Stimulated activated CD8-positive, alpha-beta memory T cell treated with anti-CD3 and anti-CD28 coated beads, Interleukin-4, amount 100 ng/mL, for 48 hours (primary cell): ENCODE measurements at places on chromosomes 3 and 15.

- DNase-seq, result no peak
Observed at GRCh38 chr3:108117241-108117775, 26.5 kb upstream of the CD47 start.

DNA sequence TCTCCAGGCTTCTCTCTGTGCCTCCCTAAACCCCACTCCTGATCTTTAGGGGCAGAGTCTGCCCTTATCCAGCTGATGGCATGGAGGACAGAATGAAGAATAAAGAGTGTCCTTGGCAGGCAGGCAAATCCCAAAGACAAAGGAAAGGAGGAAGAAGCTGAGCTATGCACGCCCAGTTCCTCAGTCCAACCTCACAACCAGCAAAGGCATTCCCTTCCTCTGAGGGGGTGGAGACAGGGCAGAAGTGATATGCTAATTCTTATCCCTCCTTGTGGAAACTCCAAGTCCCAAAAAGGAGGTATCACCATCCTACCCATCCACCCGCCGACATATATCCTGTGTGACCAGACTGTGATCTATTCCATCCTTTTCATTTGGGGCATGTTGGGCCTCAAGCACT is 10.5 kb upstream of the CCDC54 start:
- DNase-seq, result no peak

- DNase-seq, result no peak
Observed at GRCh38 chr3:135918600-135918999, 46.9 kb upstream of the PPP2R3A start.

DNA sequence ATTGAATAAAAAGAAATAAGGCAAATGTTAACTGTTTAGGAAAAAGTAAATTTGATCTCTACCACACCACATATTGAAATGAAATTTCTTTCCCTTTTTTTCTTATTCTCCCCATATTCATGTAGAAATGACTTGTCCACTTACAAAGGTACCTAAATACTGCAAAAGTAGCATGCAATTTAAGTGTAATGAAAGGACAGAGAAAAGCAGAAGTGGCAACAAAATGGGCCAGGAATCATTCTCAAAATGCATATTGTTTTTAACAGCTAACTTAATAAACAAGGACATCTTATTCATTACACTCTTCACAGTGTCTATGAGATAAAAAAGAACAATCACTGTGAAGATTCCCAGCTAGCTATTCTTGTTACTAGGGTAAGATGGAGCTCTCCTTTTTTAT is 40.6 kb upstream of the FGF7 start:
- DNase-seq, result no peak

DNA sequence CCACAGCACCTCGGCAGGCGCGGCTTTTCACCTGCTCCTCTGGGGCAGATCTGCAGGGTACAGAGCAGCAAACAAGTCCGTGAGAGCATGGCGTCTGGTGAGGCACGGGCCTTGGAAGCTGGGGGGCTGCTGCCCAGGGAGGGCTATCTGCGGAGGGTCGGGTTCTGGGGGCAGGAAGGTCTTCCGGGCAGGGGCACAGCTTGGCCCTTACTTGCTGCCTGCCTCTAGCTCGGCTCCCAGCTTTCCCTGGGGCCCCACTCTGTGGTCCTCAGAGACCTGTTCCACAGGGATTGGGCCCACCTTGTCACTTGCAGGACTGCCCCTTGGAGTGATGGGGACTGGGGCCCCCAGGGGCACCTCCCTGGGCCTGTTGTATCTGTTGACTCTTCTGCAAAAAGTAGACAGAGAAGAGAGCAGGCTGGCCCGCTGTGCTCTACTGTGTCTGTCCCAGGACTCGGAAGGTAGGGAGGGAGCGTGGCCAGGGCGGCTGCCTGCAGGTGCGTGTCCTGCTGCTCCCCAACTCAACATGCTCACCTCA is 84.1 kb downstream of the TBC1D2B start:
- no peak for DNase-seq

DNA sequence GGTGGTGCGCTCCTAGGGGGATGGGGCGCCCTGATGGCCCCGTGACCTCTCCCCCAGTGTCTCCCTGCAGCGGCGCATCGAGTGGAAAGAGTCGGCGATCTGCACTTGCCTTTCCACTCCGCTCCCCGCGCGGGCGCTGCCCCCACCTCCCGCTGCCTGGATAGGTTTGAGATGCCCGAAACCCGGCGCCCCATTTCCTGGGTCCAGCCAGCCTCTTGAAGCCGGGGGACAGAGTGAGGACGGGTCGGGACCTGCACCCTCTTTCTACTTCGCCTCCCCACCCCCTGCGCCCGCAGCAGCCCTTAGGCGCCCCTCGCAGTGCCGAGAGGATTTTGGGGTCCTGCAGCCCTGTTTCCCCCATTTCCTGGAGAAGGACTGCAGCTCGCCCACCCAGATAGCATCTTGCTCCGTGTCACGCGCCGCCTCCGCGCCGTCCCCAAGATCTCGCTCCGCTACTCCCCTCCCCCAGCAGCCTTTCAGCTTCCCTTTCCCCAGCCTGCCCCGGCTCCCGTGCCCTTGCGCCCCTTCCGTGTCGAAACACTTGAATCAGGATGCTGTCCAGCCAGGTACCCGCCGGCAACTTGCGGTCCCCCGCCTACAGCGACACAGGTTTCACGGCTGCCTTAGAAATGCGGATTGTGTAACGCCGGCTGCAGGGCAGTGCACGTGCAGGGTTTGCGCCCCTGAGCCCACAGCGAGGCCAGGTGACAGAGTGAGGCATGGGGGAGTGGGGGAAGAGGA is 519 bp downstream of the ABHD6 start:
- DNase-seq, result peak; percentile 71

DNA sequence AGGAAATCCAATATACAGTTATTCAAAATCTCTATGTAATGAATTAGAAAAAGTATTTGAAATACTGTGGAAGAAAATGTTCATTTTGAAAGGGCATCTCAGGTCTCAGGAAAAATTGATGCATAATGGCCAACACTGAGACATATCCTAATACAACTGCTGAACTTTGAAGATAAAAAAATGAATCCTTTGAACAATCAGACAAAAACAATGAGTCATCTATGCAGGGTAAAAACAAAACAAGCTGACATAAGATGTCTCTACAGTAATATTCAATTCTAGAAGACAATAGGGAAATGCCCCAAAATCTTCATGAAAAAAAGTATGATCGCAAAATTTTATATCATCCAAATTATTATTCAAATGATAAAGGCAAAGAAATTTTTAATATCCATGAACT is 34.0 kb upstream of the ZNF280D start:
- no peak for DNase-seq

DNA sequence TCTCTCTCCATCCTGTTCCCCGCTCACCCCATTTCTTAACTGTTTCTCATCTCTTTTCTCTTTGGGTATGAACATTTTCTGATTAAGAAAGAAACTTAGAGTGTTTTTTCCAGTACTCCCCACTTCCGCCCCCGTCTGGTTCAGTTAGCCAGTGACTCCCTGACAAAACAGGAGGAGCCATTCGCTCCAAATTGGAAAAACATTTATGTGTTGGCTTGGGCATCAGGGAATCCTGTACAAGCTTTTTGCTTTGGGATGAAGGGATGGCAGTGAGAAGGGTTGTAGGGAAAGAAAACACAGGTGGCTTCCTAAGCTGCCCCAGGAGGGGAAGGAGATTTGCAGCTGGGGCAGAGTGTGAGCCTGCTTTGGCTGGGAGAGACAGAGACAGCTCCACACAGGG is 47.0 kb downstream of the BOC start:
- DNase-seq, result no peak

DNA sequence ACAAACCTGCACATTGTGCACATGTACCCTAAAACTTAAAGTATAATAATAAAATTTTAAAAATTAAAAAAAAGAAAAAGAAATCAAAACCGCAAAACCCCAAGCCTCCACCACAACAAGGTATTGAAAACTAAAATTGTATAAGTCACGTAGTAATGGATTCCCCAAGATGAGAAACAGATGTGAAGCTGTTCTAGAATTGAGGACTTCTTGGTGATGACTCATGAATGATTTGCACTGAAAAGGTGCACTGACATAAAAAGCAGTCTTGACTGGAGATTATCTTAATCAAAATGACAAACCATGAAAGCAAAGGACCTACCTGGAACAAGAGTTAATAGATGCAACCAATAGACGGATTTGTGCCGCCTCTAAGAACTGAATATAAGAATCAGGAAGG is 225.8 kb downstream of the MYRIP start:
- no peak for DNase-seq

GRCh38 chr15:88894819-88895767 is at the start of gene HAPLN3:
Gene HAPLN3 (minus strand): TSS chr15:88895544. CDS start chr15:88887298, 8,246 bp downstream.
- DNase-seq, result peak; percentile 80

GRCh38 chr3:13091898-13092611 is 18.8 kb upstream of the IQSEC1 start:
- peak; percentile 90 for DNase-seq

- no peak for DNase-seq
Observed at GRCh38 chr15:101129851-101130380, 121.9 kb downstream of the CHSY1 start.

DNA sequence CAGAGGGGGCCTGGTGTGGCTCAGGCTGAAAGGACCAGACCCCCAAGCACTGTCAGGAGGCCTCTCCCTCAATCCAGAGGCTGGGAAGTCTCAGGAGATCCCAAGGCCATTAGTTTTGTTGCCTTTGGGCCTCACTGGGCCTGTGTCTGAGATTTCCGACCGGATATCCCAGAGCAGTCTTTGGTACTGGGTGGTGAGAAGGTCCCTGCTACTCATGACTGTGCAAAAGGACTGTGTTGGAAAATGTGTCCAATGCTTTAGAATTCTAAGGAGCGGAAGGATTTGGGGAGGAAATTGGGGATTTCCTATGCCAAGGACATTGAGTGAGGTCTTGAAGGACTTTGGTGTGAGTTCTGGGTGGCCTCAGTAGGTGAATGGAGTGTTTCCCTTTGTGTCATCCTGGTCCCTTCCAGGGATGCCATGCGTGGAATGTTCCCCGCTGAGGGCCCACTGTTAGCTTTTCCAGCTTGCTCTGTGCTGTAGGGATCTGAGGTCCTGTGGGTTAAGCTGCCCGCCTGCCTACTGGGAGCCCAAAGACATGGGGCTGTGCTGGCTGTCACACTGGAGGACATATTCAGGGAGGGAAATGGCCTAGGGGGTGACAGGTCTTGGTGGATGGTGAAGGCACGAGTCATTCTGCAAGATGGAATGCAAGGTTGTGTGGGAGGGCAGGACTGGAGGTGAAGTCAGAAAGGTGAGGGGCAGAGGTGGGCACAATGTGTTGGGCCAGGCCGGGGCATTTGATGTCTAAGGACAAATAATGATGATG is 16.4 kb downstream of the SMAD6 start:
- DNase-seq, result no peak

GRCh38 chr3:58062472-58062871 is 54.2 kb downstream of the FLNB start:
- no peak for DNase-seq

GRCh38 chr3:33173103-33173502 is 45.5 kb downstream of the SUSD5 start:
- no peak for DNase-seq

GRCh38 chr3:189227249-189227648 is 55.5 kb downstream of the TPRG1 start:
- DNase-seq, result no peak

- DNase-seq, result no peak
Observed at GRCh38 chr3:16289144-16289889, 24.3 kb downstream of the OXNAD1 start.

DNA sequence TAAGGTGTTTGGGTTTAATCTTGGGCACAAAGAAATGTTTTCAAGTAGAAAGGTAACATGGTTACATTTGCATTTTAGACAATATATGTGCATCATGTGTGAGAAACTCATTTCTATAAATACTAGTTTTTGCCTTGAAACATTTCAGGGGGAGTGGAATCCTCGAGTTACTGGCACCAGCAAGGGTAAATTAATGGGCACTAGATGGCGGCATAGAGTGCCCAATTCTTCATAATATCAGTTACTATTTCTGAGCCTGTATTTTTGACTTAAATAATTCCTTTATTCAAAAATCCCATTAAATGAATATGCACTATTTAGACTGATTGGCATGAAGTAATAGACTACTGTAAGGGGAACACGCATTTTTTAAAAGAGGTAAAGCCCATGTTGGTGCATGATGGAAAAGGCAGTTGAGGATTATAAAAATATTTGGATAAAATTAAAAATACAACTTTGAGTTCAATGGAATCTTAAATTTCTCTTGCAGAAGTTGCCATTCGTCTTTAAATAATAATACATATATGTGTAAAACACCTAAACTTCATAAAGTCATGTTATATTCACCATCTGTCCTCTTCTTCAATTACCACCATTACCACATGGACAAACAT is 106.3 kb downstream of the ZBTB20 start:
- peak; percentile 39 for DNase-seq

DNA sequence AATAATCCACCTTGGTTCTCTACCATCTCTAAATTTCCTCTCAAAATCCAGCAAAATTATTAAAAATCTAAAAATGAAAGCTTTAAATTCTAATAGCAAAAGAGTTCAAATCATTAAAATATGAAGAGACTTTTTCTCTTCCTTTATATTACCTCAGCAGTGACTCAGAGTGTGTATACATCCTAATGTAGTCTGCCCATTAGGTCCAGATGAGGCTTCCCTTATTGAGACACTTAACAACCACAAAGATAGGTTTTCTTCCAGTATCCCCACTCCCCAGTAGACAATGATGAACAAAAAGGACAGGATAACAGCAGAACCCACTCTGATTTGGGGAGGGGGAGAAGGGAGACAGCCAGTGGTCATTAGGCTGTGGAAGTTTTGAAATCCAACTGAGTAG is 61.5 kb upstream of the DCBLD2 start:
- DNase-seq, result no peak

- peak; percentile 58 for DNase-seq
Observed at GRCh38 chr3:52682016-52682415, 3.7 kb downstream of the PBRM1 start.

DNA sequence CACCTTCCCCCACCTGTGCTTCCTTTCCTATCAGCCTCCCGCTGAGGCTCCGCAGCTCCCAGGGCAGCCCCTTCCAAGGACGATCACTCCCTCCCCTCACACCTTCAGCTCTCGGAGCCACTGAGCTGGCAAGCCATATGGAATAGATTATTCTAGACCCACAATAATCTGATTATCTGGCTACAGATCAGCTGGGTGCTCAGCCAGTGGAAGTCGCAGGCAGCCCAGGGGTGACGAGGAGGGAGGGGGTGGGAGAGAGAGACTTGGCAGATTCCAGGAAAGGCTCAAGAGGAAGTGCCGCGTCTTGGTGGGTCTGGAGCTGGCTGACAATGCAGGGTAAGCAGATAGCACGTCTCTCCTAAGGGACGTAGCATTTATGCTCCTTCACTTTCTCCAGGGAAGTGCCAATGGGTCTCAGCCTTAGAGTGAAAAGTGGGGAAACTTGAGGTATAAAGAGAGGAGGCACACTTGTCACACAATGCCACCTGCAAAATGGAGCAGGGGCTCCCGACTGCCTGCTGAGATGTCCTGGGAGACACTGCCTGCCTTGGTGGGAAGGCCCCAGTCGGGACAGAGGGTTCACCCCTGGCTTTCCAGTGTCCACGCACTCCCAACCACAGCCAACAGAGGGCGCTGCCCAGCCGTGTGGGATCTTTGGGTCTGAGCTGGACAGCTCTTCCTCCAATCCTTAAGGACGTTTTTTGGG is 9.4 kb upstream of the MESP1 start:
- peak; percentile 91 for DNase-seq

DNA sequence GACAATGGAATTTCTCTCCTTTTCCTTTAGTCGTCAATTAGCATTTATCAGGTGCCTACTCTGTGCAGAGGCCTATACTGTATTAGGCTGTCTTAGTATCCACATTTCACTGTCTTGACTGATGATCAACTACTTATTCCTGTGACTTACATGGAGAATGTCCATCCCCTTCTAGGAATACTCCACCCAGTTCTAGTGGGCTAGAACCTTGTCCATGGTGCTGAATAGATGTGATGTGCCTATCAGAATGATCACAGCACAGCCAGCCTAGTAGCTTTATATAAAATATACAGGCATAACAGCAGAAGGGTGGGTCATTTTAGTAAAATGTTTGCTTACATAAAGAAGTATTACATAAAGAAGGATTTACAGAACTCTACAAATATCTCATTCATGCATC is 621.4 kb downstream of the PDCD6IP start:
- DNase-seq, result no peak
